ENCODE measurements at places on chromosomes 5 and 9.

DNA sequence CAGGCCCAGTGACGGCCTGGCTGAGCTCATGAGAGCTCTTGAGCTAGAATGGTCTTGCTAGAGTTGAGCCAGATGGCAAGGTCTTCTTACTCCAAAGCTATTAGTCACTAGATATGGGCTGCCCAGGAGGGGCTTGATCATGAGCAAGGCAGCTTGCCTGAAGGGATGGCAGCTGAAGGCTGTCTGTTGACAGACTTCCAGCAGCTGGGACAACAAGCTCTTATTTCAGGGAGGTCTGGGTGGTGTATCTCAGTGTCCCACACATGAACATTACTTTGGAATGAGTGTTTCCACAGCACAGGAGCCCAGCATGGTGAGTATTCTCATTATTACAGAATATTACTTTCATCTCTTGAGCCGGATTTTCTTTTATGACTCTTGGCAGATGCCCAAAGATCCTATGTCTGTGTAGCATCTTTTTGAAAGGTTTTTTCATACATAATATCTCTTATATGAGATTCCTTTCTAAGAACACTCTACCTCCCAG, 414.1 kb downstream of the ARHGEF28 start:
- no peak for DNase-seq

DNA sequence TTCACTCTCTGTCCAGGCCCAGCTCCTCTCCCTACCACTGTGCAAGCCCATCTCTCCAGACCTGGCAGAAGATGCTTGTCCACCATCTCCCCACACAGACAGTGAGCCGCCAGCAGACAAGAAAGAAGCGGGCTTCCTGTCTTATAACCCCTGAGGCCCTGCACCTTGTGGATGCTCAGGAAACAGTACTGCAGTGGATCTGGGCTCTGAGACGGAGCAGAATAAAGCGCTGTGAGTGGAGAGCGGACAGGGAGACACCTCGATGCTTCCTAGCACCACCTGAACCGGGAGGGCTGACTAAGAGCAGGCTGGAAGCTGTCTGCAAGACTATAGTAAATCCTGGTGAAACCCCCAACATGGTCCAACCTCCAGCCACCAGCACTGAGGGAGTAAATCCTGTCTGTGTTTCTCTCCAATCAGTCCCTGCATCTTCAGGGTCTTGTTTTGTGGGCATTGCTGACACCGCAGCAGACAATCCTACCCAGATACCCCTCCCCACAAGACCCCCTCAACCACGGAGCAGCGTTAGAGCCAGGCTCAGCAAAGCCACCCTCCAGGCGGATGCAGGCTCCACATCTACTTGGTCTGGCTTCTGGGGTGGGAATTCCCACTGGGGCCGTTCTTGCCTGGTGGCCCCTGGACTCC, 18.7 kb downstream of the ORM2 start:
- no peak for DNase-seq

DNA sequence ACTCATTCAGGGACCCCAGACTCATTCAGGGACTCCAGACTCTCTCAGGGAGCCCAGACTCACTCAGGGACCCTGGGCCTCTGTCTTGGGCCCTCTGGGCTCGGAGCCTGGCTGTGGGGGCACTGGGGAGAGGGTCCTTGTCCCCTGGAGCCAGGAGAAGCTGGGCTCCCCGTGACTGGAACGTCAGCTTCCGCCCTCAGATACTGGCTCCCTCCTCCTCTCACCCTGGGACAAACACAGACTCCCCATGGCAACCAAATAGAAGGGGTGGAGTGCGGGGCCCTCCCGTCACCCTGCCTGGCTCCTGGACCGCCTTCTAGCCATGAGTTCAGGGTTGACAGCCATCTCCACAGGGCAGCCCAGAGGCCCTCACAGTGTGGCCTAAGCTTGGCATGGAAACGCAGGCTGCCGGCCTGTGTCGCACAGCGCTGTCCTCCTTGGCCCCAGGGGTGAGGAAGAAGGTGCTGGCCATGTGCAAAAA, 27.6 kb downstream of the ZDHHC11B start:
- no peak for DNase-seq

DNA sequence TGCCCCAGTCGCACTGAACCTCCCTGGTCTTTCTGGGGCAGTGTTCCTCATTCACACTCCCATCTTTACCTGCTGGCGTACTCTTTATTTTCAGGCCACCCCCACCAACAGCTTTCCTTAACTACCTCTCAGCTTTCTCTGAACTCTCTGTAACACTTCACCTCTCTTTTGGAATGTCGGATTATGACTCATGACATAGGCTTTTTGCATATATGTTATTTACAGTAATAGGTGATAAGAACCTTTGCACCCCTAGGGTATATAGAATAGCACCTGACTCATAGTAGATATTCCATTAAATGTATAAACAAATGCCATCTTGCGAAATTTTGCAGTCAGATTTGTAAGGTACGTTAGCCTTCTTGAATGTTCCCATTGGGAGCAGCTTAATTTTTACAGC, 52.9 kb upstream of the MIER3 start:
- no peak for DNase-seq

DNA sequence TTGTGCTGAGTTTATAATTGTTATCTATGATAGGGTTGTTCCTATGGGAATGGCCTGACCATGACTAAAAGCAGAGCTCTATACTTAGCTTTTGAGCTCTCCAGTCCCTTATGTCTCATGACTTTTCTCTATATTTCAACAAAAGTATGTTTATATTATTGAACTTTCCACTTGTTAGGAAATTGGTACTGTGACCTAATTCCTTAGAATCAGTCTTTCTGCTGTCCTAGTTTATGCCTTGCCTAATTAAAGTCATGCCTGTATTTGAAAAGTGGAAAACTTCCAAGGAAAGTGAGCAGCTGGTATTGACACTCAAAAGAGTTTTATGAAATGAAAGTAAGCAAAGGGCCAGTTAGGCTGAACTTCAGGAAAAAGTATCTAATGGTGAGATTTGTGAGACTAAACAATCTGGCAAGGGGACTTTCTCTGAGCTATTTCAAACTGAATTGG, 68.6 kb downstream of the XRCC4 start:
- no peak for DNase-seq

DNA sequence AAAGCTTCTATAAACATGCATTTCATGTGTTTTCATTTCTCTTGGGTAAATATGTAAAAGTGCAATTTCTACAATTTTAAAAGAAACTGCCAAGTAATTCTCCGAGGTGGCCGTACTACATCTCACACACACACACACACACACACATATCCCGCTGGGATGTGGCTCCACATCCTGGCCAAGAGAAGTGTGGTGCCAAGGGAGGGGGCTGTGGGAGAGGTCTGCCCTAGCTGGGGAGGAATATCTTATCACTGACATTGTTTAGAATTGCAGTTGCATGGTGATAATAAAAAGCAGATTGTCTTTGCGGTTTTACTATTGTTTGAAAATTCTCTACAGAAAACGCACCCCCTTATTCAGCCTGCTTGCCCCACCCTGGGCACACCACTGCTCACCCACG, 558.4 kb downstream of the BNC2 start:
- no peak for DNase-seq

DNA sequence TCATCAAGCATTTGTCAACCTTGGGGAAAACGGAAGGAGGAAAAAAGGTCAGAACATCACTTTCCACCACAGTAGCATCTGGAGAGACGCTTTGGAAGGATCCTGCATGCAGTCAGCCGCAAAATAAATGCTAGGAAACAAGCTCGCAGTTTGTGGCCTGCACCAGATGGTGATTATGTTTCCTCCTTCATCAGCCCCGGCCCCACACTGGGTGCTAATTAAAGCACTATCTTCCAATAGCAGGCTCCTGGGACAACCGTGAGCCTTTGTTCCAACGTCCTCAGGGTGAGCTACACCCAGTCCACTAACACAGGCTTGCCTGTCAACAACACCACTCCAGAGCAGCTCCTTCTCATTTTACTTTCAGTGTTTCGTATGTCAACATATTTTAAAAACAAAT, 64.0 kb downstream of the RNF130 start:
- DNase-seq: no peak

DNA sequence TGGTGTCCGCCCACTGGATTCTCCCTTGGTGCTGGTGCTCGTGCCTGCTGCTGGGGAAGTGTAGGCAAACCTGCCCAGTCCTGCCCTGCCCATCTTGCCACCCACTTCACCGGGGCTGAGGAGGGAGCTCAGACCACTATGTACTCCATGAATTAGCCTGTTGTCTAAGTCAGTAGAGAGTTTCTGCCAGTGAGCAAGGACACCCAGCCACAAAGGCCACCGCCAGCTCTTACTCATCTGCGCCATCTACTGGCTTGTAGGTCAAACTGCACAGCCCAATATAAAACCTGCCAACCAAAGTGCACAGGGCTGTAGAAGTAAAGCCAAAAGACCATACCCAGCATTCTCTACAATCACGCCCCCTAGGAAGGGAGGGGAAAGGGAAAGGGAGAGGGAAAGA, 102.3 kb downstream of the GLIS3 start:
- DNase-seq: no peak

DNA sequence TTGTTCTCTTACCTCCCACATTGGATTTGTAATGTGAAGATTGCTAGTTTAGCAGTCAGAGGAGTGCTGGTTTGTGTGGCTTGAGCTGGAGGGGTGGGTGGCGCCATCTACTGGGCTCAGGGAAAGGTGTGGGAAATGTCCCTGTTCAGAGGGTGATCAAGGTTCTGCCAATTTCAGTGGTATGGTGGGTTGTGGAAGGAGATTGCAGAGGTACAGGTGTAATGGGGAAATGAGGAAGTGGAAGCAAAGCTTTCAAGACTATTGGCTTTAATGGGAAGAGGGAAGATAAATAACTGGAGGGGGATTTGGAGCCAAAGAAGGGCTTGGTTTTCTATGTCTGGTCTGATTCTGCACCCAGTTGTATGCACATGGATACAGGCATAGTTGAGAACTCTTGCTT, 76.4 kb downstream of the OSMR start:
- no peak for DNase-seq

DNA sequence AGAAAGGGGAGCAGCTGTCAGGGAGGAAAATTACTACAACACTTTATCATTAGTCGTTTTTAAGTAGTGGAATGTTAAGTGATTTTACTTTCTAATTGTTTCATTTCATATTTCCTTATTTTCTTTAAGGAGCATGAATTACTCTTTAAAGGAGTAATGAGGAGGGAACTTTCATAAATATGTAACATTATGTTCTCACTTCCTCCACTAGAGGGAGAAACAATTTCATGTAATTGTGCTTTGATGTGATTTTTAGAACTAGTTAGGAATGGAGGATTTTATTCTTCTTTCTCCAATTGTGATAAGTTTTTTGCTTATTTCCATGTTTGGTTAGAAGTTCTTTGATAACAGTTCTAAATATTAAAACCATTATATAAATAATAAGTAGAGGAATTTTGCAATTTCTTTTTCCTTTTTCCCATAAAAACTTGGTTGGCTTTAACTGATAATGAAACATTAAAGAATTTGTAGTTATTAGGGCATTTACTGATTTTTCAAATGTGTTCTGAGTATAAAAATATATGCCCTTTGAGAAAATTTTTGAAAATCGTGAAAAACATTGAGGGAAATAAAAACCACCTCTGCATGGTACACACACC, 25.6 kb downstream of the CEP78 start:
- DNase-seq: no peak

DNA sequence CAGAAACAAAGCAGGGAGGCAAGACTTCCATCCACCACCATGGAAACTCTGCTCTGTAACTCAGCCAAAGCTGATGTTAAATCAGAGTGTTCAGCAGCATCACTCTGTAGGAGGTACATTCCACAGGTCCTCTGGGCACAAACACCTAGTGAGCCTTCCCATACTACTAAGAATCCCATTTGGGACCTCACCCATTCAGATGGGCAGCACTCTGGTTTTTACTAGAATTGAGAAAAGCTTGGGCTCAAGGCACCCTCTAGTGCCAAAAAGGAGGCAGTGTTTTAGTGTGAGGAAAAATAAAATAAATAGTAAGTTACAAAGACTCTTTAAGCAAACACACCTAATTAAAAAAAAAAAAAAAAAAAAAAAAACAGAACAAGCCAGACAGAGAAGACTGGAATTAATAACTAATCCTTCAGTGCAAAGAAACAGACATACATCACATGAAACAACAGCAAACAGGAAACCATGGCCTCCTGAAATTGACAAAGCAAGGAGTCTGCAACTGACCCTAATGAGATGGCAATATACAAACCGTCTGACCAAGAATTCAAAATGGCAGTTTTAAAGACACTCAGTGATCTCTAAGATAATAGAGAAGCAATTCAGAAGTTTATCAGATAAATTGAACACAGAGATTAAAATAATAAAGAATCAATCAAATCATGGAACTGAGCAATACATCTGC, 159.5 kb downstream of the GNA14 start:
- no peak for DNase-seq

GRCh38 chr5:102048940-102049339, 247.1 kb downstream of the SLCO4C1 start:
- no peak for DNase-seq

DNA sequence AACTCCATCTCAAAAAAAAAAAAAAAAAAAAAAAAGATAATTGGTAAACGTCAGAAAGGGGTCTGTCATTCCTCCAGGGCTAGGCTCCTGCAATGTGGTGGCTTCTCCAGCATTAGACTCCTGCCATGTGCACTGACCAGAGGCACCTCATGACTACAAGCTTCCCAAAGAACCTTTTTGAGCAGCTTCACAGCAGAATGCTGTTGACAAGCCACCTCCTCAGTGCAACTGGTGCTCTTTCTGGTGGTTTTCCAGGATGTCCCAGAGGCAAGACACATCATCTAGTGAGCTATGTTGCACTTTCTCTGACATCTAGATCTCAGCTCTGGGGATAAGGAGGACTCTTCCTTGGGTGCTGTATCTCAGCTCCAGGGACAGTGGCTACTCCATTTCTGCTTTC, 11.6 kb downstream of the RPL37 start:
- no peak for DNase-seq

- DNase-seq: no peak
Measured at GRCh38 chr5:116858705-116859333, 284.2 kb upstream of the SEMA6A start.

GRCh38 chr5:159774476-159775031, 141.7 kb upstream of the ADRA1B start:
- no peak for DNase-seq

GRCh38 chr9:129441852-129442251, 179.0 kb downstream of the C9orf50 start:
- DNase-seq: no peak

DNA sequence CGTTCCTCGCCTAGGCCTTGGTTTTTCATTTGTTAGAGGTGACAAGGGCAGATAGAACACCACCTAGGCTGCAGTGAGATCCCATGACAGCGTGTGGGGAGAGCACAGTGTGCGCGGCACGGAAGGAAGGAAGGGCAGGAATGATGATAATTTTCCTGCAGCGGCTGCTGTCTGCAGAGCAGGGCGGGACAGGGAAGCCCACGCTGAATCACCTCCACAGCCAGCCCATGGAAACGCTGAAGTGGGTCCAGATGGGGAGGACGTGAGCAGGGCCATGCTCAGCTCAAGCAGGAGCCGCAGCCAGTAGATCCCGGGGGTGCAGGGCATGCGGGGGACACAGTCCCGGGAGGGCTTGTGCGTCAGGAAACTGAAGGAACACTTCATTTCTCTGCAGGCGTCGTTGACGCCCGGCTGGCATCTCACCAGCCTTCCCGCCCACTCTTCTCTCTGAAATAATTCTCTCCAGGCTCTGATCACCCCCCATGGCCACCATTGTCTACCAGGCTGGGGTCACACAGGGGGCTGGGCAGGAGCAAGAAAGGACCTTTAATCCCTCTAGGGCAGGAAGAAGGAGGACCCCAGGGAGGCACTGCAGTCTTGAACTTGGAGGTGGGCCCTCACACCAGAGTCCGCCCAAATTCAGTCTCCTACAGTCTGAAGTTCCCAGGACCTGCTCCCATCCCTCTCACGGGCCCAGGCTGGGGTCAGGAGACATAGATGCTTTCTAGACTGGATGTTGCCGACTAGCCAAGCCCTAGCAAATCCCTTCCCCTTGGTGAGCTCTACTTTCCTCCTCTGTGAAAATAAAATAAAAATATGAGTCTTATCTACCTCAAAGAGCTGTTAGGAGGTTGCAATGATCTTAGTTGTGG, 20.9 kb upstream of the SYNPO start:
- no peak for DNase-seq

Measured in stimulated activated CD8-positive, alpha-beta memory T cell treated with anti-CD3 and anti-CD28 coated beads, Interleukin-7, amount 100 ng/mL, for 1 hour (primary cell).